Fibroblast of the conjunctiva (primary cell): ENCODE measurements at places on chromosomes 16 and 17.

DNA sequence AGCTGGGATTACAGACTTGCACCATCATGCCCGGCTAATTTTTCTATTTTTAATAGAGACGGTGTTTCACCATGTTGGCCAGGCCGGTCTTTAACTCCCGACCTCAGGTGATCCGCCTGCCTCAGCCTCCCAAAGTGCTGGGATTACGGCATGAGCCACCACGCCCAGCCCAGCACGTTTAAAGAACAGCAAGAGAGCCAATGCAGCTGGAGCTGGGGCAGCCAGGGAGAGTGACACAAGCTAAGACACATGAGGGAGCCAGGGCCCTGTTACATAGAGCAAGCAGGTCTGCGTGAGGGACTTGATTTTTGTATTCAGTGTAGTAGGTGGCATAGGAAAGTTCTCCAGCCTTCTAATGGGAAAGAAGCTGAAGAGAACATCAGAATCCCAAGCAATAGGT, 21.7 kb upstream of the GOSR2 start:
- DNase-seq: no peak

- DNase-seq: peak; percentile 84
These were observed 17.4 kb upstream of the COL1A1 start for GRCh38 chr17:50218771-50219315.

DNA sequence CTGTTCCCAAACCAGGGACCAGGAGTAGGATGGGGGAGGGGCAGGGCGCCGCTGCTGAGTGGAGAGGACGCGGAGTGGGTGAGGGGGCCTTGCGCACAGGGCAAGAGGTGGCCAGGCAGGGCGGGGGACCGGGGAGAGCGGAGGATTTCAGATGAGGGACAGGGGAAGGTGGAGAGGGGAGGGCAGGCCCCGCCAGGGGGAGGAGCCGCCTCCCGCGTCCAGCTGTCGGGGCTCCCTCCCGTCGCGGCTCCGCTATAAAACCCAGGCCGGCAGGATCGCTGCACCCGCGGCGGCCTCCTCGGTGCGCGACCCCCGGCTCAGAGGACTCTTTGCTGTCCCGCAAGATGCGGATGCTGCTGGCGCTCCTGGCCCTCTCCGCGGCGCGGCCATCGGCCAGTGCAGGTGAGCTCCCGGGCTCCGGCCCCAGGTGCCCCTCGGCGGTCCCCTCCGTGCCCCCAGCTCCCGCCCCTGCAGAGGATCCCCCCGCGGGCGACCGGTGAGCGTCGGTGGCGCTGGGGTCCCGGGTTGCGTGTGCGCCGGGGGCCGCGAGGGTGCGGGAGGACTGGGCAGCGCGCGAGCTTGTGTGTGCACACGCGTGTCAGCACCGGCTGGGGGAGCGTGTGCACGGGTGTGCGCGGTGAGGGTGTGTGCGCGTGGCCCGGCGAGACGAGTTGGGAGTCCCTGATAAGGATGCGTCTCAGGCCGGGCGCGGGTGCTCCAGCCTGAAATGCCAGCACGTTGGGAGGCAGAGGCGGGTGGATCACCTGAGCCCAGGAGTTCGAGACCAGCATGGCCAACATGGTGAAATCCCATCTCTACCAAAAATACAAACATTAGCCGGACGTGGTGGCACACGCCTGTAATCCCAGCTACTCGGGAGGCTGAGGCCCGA, at the start of gene CA4:
CA4 (plus strand) TSS at position 283 of the 892 bp plus-strand sequence; CDS start at position 345, 62 bp downstream.
- DNase-seq: no peak

- no peak for DNase-seq
These were observed 19.4 kb downstream of the NACA2 start for GRCh38 chr17:61571624-61572023.

DNA sequence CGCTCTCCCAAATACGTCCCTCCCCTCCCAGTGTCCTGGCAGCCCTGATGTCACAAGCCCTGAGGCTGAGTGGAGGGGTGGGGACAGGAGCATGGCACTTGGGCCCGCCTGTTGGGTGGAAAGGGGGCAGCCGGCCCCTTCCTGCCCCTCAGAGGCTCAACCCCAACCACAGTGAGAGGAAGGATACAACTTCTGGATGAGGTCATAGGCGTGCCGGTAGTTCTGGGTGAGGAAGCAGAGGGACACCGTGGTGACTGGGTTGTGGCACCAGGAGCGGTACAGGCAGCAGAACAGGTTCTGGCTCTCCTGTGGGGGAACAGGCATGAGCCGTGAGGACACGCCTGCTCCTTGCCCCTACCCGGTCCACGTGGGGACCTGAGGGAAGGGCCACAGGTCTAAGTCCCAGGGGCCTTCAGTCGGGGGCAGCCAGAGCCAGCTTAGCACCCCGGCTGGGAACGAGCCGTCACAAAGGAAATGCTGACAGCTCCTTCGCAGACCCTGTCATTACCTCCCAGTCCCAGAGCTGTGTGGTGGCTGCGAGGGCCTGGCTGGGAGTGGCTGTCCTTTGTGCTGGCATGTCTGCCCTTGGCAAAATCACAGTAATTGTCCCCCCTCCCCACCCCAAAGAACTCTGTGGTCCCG, 11.2 kb upstream of the MTSS2 start:
- DNase-seq: no peak

- DNase-seq: no peak
These were observed 4.7 kb upstream of the IRF8 start for GRCh38 chr16:85894266-85894665.

DNA sequence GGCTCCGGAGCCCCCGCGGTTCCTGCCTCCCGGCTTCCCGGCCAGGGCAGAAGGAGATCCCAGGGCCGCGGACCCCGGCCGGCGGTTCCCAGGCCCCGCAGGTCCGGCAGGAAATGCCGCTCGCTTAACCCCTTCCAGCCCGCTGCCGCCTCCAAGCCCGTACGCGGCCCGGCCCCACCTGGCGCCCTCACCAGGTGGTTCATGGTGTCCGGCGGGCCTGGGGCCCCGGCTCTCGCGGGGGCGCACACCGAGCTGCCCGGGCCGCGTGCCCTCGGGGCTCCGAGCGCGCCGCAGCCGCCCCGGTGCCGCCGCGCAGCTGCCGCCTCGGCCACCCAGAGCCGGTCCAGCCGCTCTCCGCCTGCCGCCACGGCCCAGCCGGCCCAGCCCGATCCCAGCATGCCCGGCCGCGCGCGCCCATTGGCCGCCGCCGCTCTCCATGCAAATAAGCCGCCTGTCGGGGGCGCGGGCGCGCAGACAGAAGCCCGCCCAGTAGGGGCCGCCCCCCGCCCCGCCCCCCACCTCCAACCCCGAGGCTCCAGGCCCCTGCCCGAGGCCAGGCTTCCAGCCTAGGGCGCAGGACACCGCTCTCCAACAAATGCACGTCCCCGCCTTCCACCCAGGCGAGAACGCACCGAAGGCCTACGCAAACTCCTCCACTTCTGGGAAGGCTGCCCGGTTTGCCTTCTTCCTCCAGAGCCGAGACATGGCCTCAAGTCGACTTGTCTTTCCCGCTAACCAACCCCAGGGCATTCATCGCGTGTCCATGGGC, at the start of gene BCAR1:
BCAR1 (minus strand) TSS at position 345 of the 769 bp plus-strand sequence; CDS start at position 203, 142 bp downstream.
- DNase-seq: peak; percentile 76

GRCh38 chr17:34301986-34302385, 16.4 kb downstream of the CCL11 start:
- DNase-seq: peak; percentile 39

DNA sequence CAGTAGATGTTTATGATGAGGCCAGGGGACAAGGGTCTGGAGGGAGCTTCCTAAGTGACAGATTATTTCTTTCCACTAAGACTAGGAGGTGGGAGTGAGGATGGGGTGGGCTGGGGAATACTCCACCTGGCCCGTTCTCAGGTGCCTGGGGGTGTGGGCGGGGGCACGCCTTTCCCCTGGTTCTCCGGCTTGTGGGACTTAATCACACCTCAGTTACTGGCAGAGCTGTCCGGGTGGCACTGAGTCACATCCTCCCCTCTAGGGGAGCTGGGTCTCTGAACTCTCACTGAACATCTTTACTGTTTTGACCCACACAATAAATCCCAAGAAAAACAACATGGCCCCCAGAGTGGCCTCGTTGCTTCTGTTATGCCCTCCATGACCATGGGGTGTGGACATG, 332.8 kb downstream of the MAF start:
- DNase-seq: no peak

DNA sequence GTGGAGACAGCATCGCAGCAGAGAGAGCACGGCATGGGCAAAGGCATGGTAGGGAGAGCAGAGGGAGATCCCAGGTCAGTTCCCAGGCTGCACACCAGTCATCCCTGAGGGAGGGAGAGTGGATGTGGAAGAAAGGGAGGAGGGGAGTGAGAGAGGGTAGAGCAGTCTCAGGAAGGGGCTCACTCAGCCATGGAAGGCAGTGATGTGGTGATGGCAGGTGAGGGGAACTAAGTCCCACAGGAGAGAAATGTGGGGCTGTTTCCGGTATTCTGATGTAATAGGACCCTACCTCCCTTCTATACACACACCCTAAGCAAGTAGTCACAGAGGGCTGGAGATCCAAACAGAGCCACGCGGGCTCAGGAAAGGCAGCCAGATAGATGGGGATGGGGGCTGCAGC, 500.3 kb upstream of the CDH11 start:
- no peak for DNase-seq

DNA sequence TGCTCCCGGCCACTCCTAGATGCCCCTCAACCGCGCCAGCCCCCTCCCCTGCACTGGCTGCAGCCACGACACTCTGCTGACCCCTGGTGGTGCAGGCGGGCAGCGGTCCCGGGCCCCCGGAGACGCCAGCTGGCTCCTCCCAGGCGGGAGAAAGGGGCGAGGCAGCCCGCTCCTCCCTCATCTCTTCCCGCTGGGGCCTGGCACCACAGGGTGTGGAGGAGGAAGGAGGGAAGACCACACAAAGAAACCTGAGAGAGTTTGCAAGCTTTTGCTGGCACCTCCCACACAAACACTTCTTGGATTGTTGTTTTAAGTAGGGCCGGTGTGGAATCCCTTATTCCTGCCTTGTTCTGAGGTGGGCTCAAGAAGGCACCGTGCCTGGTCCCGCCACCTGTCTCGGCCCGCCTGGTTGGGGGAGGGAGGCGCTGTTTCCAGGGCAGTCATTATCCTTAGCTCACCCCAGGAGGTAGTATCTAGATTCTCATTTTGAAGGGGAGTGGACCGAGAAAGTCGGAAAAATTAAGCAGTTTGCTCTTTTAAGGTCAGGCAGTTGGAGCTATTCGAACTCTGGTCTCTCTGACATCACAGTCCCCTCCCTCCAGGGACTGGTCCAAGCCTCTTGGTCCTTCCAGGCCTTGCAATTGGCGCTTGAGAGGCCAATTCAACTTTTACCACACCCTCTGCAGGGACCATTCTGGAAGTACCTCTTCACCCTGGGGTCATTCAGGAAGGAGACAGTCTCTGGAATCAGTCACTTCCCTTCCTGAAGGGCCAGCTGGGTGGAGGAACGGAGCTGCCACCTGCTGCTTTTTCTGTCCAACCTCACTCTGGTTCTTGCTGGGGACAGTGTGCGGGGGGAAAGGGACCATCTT, 959 bp upstream of the ANKRD13B start:
- DNase-seq: peak; percentile 69

DNA sequence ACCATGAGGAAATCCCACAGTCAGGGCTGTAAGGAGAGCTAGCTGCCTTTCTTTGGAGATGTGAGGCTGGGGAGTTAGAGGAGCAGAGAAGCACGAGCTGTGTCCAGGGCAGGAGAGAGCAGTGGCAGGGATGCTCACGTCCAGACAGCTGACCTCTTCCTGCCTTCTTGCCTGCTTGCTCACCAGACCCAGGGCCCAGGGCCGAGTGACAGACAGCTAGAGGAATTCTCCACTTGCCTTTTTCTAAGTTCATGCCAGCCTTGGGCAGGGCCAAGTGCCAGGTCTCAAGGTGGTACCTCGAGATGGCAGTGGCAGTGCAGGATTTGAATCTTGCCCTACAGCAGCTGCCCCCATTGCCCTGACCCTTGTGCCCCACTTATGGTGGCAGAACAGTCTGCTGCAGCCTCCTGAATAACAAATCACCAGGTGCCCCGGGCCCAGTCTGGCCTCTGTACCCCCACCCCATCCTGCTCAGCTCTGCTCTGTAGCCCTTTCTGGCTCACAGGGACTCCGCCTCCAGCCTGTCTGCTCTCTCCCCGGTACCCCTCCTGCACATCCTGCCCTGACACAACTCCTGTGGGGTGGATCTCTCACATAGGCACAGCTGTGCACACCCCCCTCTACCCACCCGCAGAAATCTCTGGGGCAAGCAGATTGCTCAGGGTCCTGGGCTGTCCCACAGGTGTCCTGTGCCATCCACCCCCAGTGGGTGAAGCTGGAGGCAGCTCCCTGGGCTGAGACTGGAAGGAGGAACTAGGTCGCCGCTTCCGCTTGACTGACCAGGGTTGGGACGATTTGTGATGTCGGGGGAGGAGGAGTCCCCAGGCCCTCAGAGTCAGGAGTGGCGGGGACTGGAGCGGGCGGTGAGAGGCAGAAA, 25.9 kb downstream of the GRIN2C start:
- DNase-seq: no peak

- DNase-seq: no peak
These were observed 37.0 kb downstream of the USP22 start for GRCh38 chr17:21005803-21006202.

DNA sequence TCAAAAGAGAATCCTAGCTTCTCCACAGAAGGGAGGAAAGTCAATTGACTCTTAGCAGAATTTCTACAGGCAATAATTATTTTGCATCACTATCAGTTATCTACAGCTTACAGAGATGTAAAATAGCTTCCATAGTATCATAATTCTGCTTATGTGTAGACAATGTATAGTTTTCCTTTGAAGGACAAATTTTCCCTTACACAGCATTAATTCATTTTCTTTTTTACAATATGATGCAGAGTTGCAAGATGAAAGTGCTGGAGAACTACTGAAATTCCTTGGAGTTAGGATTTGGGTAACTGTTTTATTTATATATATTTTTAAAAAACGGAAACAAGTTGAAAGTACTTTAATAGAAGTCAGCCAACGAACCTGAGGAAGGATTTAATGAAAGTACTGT, 111.0 kb upstream of the CPHXL start:
- no peak for DNase-seq

GRCh38 chr17:31079731-31080130, 15.0 kb upstream of the NF1 start:
- DNase-seq: no peak

DNA sequence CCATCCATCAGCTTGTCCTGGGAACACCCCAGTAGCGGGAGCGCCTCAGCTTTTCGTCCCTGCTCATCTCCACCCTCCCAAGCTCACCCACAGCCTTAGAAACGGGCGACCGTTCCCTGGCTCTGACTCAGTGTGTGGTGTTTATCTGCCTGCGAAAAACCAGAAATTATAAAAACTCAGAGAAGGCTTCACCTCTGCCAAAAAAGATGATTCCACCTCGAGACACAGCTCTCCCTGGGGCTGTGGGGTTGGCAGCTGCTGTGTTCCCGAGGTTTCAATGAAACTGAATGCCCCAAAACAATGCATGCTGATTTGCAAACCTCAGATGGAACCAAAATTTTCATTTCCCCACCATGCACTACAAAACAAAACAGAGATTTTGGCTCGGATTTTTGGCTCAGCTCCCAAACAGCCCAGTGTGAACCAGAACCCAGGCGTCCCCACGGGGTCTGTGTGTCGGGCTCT, 62.4 kb upstream of the MED9 start:
- no peak for DNase-seq

DNA sequence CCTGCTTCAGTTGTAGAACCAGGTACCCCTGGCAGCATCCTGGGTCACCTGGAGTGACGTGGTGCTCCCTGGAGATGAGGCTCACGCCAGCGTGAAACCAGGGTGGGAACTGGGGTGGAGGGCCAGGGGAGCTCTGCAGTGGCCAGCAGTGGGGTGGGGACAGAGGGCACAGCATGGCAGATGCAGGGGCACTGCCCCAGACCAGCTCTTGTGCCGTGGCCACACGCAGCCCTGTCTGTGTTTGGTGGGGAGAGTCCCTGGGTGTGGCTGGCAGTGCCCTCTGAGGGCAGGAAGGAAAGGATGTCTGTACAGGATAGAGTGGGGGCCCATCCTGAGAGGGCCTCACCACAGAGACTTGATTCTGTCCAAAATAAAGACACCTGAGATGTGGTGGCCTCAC, 24.5 kb downstream of the ZNF750 start:
- DNase-seq: no peak

- no peak for DNase-seq
These were observed 10.8 kb downstream of the ASPHD1 start for GRCh38 chr16:29910819-29911675.
